ENCODE measurements at places on chromosomes 12 and 14. TPM values are rescaled to one million over a fixed set of nuclear protein-coding genes. Genes with fewer than 3 reads are reported as not detected.

GRCh38 chr12:117118838-117119591 is 19.8 kb upstream of the TESC start:
- H3K27ac ChIP-seq, result no peak overlapping the region
- H3K4me1 ChIP-seq, result peaks cover 4% of the 10 kb centered on the region
- no peak overlapping the region for H3K4me3 ChIP-seq
- H3K27me3 ChIP-seq, result peaks cover 2% of the 10 kb centered on the region
- DNase-seq, result peak; percentile 48
- H3K36me3 ChIP-seq, result no peaks in the 10 kb centered on the region

DNA sequence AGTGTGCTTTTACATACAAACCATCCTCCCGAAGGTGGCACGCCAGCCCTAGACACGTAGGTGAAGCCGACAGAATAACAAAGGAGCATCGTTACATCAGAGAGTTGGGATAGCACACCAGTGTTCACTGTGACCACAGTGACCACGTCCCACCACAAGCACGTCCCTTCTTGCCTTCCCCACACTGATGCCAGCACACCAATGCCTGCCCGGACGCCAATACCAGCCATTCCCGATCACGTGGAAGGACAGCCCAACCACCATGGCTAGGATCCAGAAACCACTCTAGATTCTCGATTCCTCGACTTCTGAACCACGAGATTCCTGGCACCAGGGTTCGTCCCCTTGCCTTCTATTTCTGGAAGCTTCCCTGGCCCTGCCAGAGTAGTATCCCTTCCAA is 48.0 kb upstream of the GPR68 start:
- peaks cover 2% of the 10 kb centered on the region for H3K27me3 ChIP-seq
- peaks cover 8% of the 10 kb centered on the region for H3K36me3 ChIP-seq
- no peak for DNase-seq
- H3K4me3 ChIP-seq, result no peak overlapping the region
- H3K27ac ChIP-seq, result no peak overlapping the region

- no peak overlapping the region for H3K27ac ChIP-seq
- no peaks in the 10 kb centered on the region for H3K36me3 ChIP-seq
- peaks cover 15% of the 10 kb centered on the region for H3K4me1 ChIP-seq
- no peak overlapping the region for H3K4me3 ChIP-seq
- DNase-seq, result no peak
These were observed 54.4 kb upstream of the PRMT8 start for GRCh38 chr12:3436461-3437065.

DNA sequence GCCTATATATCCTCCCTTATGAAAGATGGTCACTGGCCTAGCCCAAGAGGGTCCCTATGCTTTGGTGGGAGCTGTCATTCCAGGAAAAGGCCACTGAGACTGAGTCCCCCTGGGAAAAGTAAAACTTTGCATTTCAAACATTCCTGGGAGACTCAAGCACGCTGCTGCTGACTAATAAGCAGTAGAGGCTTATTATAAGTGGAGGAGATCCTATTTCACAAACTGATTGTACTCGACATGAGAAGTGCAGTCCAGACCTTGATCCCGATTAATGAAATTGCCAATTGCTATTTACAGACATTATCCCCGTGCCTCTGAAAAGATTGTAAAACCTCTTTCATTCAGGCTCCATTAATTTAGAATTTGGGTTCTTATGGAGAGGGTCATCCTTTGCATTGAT is 96.6 kb downstream of the EMP1 start:
- H3K36me3 ChIP-seq, result no peaks in the 10 kb centered on the region
- H3K4me1 ChIP-seq, result no peaks in the 10 kb centered on the region
- DNase-seq, result no peak
- no peak overlapping the region for H3K4me3 ChIP-seq
- no peak overlapping the region for H3K27ac ChIP-seq
- H3K27me3 ChIP-seq, result peaks cover 2% of the 10 kb centered on the region

DNA sequence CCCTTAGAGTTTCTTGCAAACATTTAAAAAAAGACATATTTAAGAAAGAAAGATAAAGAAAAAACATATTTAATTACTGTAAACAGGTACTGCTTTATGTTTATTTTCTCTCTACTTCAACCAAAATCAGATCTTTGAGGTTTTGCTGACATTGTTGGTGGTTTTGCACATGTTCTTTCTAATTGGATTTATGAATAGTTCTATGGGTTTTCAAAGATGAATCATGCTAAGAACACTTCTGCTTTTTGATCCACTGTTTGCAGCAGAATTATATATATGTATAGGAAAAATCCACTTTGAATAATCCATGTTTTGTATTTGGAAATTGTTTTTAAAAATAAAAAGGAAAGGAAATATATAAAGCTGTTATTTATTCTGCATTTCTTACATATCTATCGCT is 78.4 kb downstream of the FRMD6 start:
- H3K4me3 ChIP-seq, result no peak overlapping the region
- no peaks in the 10 kb centered on the region for H3K27me3 ChIP-seq
- no peaks in the 10 kb centered on the region for H3K4me1 ChIP-seq

DNA sequence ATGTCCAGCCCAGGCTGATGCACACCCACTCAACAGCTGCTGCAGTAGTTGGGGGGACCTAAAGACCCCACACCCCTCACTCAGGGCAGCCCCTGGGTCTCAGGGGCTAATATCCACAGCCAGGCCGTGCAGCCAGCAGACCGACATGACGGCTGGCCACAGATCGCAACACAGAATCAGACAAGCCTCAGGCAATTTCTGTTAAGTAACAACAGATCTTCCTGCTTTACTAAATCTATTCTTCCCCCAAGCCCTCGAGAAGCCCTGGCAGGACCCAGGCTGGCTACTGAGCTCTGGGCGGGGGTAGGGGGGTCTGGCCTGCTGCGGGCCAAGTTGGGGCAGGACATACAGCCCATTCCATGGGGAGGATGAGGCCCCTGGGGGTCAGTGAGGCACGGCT is 28.0 kb upstream of the NUDT14 start:
- peak; percentile 16 for DNase-seq
- H3K27ac ChIP-seq, result no peak overlapping the region
- H3K27me3 ChIP-seq, result peaks cover 10% of the 10 kb centered on the region
- peaks cover 12% of the 10 kb centered on the region for H3K4me1 ChIP-seq
- no peak overlapping the region for H3K4me3 ChIP-seq

- no peak for DNase-seq
- no peaks in the 10 kb centered on the region for H3K27me3 ChIP-seq
- no peak overlapping the region for H3K27ac ChIP-seq
- no peak overlapping the region for H3K4me3 ChIP-seq
These were observed 36.0 kb upstream of the SNX6 start for GRCh38 chr14:34665785-34666435.

DNA sequence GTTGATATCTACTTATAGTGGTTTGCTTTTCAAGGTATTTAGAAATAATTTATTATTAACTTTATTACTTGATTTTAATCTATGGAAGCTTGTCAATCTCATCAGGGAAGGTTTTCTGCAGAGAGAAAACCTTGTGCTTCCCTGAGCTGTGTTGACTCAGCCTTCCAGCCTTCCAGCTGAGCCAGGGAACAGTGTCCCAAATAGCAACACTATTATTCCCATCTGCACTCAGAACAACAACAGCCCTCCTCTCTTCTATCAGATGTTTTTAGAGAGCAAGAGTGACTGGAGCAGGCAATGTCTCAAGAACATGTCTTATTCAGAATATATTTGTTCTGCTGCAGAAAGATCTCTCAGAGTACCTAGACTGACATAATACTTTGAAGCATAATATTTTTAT is 389.9 kb upstream of the GARIN6 start:
- no peak for DNase-seq
- H3K27me3 ChIP-seq, result no peaks in the 10 kb centered on the region
- peaks cover 4% of the 10 kb centered on the region for H3K4me1 ChIP-seq
- no peaks in the 10 kb centered on the region for H3K36me3 ChIP-seq

- peaks cover 3% of the 10 kb centered on the region for H3K4me1 ChIP-seq
- peak; percentile 39 for DNase-seq
- no peak overlapping the region for H3K27ac ChIP-seq
- H3K27me3 ChIP-seq, result no peaks in the 10 kb centered on the region
These were observed 41.2 kb downstream of the YLPM1 start for GRCh38 chr14:74804219-74804825.

DNA sequence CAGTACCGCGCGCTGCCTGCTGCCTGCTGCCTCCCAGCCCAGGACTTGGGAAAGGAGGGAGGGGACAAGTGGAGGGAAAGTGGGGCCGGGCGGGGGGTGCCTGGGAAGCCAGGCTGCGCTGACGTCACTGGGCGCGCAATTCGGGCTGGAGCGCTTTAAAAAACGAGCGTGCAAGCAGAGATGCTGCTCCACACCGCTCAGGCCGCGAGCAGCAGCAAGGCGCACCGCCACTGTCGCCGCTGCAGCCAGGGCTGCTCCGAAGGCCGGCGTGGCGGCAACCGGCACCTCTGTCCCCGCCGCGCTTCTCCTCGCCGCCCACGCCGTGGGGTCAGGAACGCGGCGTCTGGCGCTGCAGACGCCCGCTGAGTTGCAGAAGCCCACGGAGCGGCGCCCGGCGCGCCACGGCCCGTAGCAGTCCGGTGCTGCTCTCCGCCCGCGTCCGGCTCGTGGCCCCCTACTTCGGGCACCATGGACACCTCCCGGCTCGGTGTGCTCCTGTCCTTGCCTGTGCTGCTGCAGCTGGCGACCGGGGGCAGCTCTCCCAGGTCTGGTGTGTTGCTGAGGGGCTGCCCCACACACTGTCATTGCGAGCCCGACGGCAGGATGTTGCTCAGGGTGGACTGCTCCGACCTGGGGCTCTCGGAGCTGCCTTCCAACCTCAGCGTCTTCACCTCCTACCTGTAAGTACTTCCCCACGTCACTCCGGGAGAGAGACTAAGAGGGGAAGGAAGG is at the start of gene LGR5:
Gene LGR5, plus strand, starts transcription at position 186 of the 732 bp plus-strand sequence. Its CDS starts 283 bp downstream, at position 469.
- H3K27ac ChIP-seq, result peak within 1 kb of the TSS; percentile 11
- H3K4me1 ChIP-seq, result peaks cover 9% of the 10 kb centered on the region
- peaks cover 23% of the 10 kb centered on the region for H3K36me3 ChIP-seq
- peak within 1 kb of the TSS; percentile 94 for H3K4me3 ChIP-seq

GRCh38 chr12:95204141-95204866 is 13.0 kb downstream of the FGD6 start:
- no peak for DNase-seq
- peak overlapping the region; percentile 30 for H3K4me3 ChIP-seq
- peak overlapping the region; percentile 37 for H3K27ac ChIP-seq
- peaks cover 34% of the 10 kb centered on the region for H3K4me1 ChIP-seq
- H3K27me3 ChIP-seq, result peaks cover 5% of the 10 kb centered on the region

DNA sequence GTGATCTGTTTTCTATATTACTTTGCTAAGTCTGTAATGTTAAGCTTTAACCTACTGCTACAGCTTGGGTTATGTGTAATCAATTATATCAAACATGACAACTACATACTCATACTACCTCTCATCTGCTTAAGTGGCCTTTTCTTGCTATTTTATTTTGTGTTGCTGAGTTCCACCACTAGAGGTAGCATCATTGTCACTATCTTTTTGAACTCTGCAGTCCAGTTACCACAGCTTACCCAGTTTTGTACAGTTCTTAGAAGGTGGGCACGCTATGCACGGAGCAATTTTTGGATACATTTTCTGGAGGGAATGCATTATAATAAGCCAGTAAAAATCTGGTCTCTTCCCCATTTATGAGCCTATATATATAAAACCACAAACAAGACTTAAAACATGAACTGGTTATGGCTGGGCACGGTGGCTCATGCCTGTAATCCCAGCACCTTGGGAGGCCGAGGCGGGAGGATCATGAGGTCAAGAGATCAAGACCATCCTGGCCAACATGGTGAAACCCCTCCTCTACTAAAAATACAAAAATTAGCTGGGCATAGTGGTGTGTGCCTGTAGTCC is 48.5 kb downstream of the SAV1 start:
- H3K4me3 ChIP-seq, result no peak overlapping the region
- H3K27ac ChIP-seq, result no peak overlapping the region
- no peaks in the 10 kb centered on the region for H3K36me3 ChIP-seq

DNA sequence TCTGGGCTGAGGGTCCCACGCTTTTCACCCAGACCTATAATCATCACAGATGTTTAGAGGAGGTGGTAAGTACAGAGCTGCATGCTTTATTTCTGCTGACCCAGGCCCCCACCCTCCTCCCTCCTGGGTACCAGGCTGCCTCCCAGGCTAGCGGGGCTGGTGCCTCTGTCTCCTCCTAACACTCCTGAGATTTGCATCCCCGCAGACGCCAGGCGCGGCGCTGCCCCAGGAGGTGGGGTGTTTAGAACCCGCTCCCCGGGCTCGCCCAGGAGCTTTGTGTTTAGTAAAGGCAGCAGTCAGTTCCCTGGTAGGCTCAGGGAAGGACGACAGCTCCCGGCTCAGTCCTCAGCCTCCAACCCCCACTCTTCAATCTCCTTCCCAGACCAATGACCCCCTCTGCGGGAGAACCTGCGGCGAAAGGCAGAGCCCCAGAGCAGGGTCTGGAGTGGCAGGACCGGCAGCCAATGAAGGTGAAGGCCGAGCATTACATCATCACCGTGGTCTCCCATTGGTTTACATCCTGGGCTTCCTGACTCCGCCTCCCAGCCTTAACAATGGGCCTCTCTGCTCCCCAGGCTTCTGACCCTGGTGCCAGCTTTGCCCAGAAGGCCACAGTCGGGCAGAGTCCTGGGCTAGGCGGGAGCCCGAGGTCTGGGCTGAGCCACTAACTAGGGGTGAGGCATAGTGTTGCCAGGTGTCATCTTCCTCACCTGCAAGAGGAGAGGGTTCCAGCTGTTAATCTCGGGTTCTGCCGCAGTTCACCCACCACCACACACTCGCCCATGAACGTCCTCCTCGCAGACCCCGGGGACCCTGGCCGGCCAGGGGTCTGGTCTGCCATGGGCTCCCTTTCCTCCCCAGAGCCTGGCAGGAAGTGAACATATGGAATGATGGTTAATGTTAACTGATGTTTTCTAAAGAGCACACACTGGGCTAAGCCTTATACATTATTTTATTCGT is 57.5 kb downstream of the CALM1 start:
- H3K4me1 ChIP-seq, result peaks cover 4% of the 10 kb centered on the region
- peak overlapping the region; percentile 71 for H3K4me3 ChIP-seq
- peak overlapping the region; percentile 95 for H3K27ac ChIP-seq
- DNase-seq, result peak; percentile 96

GRCh38 chr14:51650716-51651387 is 858 bp upstream of the FRMD6 start:
- H3K27me3 ChIP-seq, result no peaks in the 10 kb centered on the region
- H3K36me3 ChIP-seq, result no peaks in the 10 kb centered on the region
- peaks cover 20% of the 10 kb centered on the region for H3K4me1 ChIP-seq

GRCh38 chr12:118271183-118271582 is 101.5 kb downstream of the TAOK3 start:
- H3K4me3 ChIP-seq, result no peak overlapping the region
- H3K36me3 ChIP-seq, result no peaks in the 10 kb centered on the region
- no peaks in the 10 kb centered on the region for H3K4me1 ChIP-seq
- H3K27ac ChIP-seq, result no peak overlapping the region
- DNase-seq, result no peak

Gene FERMT2
- total RNA-seq, result 79.7 TPM

Gene KRT79
- not detected for total RNA-seq

Gene RDH16
- 0.74 TPM for total RNA-seq

Gene FBLN5
- total RNA-seq, result not detected

Gene RHOJ
- not detected for total RNA-seq

Gene NDRG2
- total RNA-seq, result 33.1 TPM

Gene PRORP
- 20.5 TPM for total RNA-seq

Gene GPR84
- not detected for total RNA-seq

Gene BAG5
- 34.4 TPM for total RNA-seq

All from glutamatergic neuron (in vitro differentiated cells).